ENCODE measurements at places on chromosomes 16 and 17.

DNA sequence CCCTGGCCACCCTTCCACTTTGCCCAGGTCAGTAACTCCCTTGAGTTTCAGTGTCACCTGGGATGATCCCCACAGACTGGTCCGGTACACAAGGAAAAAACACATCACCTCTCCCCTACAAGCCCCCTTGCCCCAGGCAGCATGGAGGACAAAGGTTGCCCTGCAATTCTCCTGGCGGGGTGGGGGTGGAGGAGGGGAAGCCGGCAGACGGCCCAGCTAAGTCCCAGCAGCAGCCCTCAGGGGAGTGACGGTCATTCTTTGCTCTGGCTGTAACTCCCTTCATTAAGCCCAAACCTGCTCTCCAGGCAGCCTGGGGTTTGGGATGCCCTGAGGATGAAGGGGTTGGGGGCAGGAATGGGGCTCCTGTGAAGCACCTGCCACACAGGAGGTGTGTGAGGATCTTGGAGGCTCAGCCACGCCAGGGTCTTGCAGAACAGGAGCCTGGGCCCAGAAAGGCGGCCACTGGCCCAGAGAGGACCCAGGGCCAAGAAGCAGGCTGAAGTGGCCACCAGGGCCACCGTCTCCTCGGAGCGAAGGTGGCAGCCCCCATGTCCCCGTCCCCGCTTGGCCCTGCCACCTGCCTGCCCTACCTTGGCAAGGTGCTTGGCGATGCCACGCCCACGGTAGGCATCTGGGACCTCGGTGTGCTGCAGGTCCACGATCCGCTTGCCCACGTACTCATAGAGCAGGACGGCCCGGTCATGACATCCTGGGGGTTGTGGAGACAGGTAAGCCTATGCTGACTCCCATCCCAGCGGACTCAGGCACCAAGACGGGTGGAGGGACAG is 9.5 kb downstream of the NATD1 start:
- peaks cover 8% of the 10 kb centered on the region for H3K36me3 ChIP-seq
- no peak overlapping the region for H3K4me3 ChIP-seq
- no peaks in the 10 kb centered on the region for H3K27me3 ChIP-seq
- no peak for DNase-seq
- peaks cover 45% of the 10 kb centered on the region for H3K4me1 ChIP-seq

DNA sequence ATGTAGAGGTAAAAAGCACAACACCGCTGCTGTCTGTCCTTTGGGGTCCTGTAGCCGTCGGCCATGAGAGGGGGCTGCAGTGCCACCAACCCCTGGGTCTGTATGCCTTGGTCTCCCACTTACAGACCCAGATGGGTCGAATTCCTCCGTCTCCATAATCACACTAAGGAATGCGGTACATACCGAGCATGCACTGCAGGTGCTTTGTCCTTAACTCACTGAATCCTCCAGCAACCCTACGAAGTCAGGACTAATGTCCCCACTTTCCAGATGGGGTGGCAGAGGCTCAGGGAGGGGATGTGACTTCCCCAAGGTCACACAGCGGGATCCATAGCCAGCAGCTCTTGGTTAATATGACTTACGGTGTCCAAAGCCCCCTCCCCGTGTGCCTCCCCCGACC is 219.9 kb upstream of the CIBAR2 start:
- H3K27me3 ChIP-seq = no peaks in the 10 kb centered on the region
- DNase-seq = no peak
- H3K4me3 ChIP-seq = no peak overlapping the region
- H3K27ac ChIP-seq = no peak overlapping the region
- H3K4me1 ChIP-seq = no peaks in the 10 kb centered on the region
- no peaks in the 10 kb centered on the region for H3K36me3 ChIP-seq

GRCh38 chr16:69095193-69095592 is 10.3 kb upstream of the HAS3 start:
- no peak overlapping the region for H3K4me3 ChIP-seq
- H3K4me1 ChIP-seq = no peaks in the 10 kb centered on the region
- DNase-seq = no peak
- no peak overlapping the region for H3K27ac ChIP-seq

DNA sequence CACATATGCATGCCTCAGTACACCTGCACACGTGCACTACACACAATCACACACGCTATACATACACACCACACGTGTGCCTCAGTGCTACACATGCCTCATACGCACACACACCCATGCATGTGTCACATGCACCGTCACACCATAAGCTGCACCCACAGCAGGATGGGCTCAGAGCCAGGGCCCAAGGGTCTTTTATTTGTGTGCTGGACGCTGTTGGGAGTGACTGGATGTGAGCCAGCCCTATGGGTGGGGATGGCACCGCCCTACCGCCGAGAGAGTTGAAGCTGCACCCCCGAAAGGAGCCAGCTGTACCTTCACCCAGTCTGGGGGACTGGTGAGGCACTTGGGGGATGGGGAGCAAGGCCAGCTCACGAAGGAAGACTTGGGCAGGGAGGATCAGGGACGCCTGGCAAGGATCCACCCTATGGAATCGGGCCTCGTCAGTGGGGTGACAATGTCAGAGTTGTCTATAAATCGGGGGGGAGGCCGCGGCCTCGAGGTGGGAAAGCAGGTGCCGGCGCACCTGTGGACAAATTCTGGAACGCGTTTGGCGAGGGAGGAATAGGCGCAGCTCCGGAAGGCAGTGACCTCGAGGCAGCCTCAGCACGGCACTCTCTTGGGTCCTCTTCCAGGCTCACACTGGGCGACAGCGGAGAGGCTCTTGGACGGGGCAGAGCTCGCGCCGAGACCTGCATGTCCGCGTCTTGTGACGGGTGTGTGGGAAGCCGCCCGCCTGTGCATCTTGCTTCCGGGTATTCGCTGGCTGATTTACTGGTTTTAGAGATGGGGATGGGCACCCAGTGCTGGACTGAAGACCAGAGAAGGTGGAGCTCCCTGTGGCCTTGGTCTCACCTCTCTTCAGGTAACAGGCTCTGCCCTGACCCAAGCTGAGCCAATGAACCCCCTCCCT is 7.3 kb downstream of the RGS11 start:
- H3K4me1 ChIP-seq = peaks cover 11% of the 10 kb centered on the region
- H3K27me3 ChIP-seq = no peaks in the 10 kb centered on the region
- H3K27ac ChIP-seq = no peak overlapping the region
- DNase-seq = no peak

DNA sequence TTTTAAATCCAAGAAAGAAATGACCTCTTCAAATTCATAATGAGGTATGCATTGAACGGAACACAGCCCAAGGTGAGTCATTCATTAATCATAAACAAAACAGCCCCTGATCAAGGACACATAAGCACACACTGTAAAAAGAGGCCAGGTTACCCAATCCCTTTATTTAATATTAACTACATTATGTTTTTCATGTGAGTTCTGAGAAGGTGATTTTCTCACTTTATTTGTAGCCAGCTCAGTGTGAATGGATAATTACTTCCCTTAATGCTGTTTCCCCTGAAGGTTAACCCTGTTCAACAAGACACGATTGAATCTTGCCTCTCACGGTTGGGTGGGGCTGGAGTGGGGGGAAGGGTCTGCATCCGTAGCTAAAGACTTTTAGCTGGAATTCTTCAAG is 257.3 kb upstream of the SALL1 start:
- no peaks in the 10 kb centered on the region for H3K36me3 ChIP-seq
- DNase-seq = no peak
- no peak overlapping the region for H3K4me3 ChIP-seq
- no peaks in the 10 kb centered on the region for H3K27me3 ChIP-seq
- no peaks in the 10 kb centered on the region for H3K4me1 ChIP-seq

DNA sequence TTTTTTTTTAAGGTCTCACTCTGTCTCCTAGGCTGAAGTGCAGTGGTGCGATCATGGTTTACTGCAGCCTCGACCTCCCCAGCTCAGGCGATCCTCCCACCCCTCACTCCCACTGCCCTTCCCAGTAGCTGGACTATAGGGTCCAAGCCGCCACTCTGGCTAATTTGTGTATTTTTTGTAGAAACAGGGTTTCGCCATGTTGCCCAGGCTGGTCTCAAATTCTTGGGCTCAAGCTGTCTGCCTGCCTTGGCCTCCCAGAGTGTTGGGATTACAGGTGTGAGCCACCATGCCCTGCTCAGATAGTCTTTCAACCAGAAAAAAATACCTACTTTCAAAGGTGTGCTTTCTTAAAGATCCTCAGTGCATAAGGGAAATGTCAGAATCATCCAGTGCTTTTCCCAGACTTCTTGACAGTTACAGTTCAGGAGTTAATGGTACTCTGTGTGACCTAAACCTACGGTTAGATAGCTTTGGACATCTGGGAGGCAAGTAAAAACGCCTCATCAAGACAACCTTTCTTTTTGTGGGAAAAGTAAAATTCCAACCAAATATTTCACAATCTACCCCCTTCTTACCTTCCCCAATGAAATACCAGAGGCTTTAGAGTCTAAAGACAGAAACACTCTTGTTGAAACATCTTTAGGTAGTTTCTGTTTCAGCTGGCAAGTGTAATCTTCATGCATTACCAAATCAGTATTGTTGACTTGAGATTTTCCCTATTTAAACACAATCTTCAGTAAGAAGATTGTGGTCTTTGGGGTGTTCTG is 6.8 kb downstream of the RSPRY1 start:
- no peak overlapping the region for H3K4me3 ChIP-seq
- H3K27me3 ChIP-seq = no peaks in the 10 kb centered on the region
- H3K36me3 ChIP-seq = no peaks in the 10 kb centered on the region
- peaks cover 33% of the 10 kb centered on the region for H3K4me1 ChIP-seq
- H3K27ac ChIP-seq = no peak overlapping the region
- no peak for DNase-seq

- no peak for DNase-seq
- H3K4me3 ChIP-seq = no peak overlapping the region
- H3K4me1 ChIP-seq = no peaks in the 10 kb centered on the region
- H3K36me3 ChIP-seq = no peaks in the 10 kb centered on the region
Measured at GRCh38 chr16:22937169-22937568, 123.2 kb downstream of the HS3ST2 start.

DNA sequence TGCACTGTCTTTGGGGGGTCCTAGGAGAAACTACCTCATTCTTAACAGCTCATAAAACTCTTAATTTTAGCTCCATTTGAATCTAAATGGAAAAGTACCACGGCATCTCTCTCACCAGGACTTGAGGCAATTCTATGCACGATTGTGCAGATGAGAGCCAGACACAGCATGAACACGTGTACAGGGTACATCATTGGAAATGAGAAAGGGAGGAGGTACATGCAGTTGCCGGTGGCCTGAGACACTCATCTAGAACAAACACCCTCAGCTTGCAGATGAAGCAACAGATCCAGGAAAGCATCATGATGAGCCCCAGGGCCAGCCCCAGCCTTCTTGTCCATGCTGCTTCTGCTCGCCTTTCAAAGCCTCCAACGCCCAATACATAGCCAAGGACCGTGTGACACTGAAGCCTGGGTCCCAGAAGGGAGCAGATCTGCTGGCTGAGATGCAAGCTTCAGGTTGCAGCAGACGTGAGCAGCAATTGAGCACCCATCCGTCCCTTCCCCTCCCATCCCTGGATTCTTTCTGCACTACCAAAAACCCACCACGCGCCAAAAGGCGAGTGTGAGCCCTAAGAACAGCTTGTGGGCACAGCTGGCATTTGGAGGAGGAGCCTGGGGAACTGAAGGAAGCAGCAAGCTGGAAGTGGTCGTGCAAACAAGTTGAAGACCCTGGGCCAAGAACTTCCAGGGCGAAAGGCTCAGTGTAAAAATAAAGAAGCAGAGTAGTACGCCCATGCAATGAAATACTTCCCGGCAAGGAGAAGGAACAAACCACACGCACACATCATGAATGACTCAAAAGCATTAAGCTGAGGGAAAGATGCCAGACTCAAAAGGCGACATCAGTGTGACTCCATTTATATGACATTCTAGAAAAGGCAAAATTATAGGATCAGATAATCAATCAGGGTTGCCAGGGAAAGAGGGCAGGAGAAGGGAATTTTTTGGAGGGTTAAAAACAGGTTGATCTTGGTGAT is 7.3 kb upstream of the RCVRN start:
- no peak overlapping the region for H3K4me3 ChIP-seq
- DNase-seq = no peak
- H3K27ac ChIP-seq = no peak overlapping the region
- no peaks in the 10 kb centered on the region for H3K27me3 ChIP-seq

DNA sequence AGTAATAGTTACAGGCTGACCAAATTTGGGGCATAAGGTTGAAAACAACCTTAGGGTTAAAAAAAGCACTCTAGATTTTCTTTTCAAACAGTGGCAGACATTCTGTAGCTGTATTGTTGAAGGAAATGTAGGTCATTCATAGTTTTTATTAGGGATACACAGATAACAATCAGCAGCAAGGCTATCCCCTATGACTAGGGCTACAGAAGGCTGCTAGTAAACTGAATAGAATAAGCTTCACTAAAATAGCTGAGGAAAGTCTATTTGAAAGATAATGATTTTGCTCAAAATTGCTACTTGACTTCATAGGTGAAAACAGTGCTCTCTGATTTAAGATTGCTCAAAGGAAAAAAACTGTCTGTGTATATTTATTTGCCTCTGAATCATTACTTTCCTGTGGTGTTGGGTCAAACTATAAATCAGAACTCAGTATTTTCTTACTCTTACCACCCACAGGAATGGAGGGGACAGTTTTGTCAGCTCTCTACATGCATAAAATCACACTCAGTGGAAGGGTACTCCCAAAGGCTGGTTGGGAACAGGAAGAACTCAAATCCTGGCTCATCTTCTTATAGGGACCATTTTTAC is 24.8 kb downstream of the RPGRIP1L start:
- no peak for DNase-seq
- no peak overlapping the region for H3K4me3 ChIP-seq
- H3K36me3 ChIP-seq = no peaks in the 10 kb centered on the region
- H3K4me1 ChIP-seq = no peaks in the 10 kb centered on the region
- no peak overlapping the region for H3K27ac ChIP-seq

DNA sequence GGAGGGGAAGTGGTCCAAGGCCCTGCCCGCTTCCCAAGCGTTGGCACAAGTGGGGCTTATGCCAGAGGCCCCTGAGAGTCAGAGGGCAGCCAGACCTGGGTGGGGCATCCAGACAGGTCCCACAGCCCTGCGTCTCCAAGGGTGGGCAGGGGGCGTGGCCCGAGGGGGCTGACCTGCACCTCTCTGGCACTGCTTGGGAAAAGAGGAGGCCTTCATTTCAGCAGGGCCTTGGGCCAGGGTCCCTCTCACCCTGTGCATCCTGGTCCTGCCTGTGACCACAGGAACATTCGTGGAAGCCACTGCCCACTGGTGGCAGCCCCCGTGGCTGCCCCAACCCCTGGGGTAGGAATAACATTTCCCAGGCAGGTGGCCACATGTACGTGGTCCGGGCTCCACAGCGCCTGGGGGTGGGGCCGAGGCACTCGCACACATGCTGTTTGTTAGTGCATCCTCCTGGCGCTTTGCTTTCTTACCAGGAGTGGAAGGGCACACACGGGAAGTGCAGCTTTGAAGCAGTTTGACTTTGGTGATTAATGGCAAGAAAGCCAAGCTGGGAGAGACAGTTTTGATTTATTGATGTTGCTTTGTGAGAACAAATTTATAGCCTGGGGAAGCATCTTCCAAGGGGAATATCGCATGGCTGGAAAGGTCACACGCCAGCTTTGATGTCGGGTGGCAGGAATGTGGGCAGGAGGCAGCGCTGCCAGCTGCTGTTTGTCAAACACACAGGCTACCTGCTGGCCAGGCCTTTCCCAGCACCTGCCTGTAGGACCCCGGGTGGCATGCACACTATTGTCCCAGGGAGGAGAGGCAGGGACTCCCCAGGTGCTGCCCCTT is 4.3 kb downstream of the CENPX start:
- H3K27me3 ChIP-seq = no peaks in the 10 kb centered on the region
- H3K4me3 ChIP-seq = no peak overlapping the region
- no peaks in the 10 kb centered on the region for H3K4me1 ChIP-seq
- H3K27ac ChIP-seq = no peak overlapping the region

Measured in right atrium auricular region (tissue), 2 donors.